Endothelial cell of umbilical vein (primary cell): ENCODE measurements at places on chromosomes 7 and 10.

DNA sequence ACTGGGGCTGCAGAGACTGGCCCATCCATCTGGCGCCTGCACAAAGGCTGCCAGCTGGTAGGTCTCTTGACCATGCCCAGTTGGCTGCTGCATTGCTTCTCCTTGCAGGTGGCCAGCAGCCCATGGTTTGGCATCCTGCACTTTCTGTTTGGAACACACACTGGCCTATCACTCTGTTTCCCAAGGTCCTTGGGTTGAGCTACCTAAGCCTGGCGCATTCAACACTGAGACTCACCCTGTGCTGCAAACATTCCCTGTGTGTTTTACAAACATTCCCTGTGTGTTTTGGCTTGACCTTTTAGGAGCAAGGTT is 55.5 kb downstream of the TACR2 start:
- DNase-seq = no peak

DNA sequence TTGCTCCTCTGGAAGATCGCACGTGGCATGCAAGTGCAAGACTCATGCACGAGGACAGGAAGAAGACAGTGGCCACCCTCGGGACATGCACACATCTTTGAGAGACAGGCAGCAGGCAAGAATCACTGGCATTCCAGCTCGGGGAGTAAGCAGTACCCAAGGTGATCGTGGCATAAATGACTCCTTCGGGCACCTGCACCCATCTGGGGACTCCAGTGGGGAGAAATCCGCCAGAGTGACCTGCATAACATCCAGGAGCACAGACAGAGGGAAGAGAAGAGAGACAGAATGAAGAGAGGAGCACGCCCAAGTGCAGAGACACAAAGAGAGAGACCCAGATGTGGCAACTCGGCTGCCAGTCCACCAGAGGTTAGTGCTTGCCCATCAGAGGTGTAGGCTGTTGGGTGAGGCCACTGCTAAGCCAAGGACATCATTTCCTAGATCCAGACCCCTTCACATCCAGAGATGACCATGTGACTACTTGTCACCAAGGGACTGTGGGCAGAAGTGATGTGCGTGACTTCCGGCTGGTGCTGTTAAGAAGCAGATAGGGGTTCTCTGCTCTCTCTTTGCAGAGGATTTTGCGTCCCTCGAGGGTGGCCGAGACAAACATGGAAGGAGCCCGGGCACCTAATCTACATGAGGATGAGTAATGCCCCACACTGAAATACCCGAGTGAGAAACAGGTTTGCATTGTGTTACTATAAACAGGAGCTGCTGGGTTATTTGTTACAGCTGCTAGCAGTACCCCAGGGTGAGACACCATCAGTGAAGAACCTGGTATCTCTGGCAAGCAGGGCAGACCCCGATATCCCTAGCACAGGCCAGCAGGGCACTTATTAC is 80.6 kb downstream of the VWA2 start:
- DNase-seq = no peak

GRCh38 chr10:33257439-33258080 is 76.9 kb downstream of the NRP1 start:
- no peak for DNase-seq

DNA sequence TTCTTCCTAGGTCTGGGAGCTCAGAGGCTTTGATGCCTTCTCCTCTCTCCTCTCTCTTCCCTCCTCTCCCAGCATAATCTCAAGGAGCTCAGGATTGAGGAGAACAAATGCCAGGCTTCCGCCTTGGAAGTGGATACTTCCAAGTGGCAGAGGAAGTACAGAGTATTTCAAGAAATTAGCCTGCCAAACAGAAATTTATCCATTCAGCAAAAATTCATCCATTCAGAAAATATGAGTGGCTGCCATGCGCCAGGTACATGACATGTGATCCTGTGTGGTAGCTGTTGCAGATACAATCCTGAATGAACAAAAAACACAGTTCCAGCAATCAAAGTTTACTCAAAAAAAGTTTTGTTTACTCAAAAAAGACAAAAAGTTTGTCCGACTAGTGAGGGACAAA is 18.4 kb downstream of the NOLC1 start:
- DNase-seq = no peak

GRCh38 chr10:28367929-28368484 is 65.1 kb upstream of the MPP7 start:
- no peak for DNase-seq

GRCh38 chr7:92669616-92670165 is 79.5 kb upstream of the FAM133B start:
- no peak for DNase-seq

GRCh38 chr10:123721441-123722049 is 55.4 kb downstream of the GPR26 start:
- no peak for DNase-seq

DNA sequence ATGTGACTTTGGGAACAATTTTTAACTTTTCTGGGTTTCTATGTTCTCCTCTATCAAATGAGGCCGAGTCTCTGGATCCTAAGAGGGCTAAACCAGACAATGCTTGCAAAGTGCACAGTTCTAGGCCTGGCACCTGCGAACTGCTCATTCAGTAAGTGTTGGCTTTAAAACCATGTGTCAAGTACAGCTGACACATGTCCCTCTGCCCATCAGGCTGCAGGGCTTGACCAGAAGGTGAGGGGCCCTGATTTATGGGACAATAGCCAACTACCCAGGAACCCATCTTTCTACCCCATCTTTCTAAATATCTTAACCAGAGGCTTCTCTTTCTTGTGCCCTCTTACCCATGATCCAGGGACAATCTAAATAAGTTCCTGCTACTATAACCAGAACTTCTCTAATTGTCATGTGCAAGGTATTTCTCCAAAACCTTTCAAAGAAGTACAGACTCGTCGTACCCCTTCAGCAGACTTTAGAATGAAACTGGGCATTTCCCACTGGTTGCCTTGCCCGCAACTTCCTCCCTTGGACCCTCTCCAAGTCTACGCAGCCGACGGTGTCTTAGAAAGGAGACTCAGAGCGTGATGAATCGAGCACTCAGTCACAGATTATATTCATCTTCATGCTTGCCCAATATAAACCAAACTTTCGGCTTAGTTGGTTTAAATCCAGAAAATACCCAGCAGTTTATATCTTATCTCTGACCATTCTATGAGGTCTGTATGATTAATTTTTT is 69.8 kb upstream of the STEAP1B start:
- peak; percentile 61 for DNase-seq

DNA sequence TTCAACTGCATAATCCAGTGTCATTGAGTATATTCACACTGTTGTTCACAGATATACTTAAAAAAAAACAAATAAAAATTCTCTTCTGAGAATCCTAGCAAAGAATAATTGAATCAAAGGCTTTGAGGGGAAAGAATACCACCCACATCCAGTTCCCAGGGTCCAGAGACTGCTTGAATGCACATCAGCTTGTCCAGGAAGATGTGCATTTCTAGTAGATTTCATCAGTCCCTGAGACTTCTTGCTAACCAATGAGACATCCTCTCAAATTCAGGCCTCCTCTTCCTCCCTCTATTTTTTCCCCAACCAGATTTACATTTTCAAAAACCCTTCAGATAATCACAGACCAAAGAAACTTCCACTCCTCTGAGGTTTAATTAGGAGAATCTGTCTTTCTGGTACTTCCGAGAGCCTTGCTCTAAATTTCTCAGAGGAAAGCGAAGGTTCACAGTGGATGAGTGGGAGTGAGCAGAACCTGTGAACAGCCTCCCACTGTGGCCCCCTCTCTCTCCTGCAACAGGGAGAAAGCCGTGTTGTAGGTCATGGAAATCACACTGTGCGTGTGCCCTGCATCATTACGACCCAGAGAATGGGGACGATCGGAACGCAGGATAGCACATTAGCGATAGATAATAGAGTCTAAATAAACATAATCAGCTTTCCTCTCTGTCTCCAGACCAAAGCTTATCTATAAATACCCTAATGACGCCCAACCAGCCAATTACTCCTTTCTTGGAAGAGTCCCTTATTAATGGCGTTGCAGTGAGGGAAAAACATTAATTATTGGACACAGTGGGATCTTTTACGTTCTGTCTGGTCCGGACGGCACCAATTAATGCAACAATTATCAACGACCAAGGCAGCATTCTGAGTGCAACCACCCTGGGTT is 212.5 kb downstream of the EMX2 start:
- no peak for DNase-seq

- DNase-seq = no peak
Measured at GRCh38 chr7:106592282-106593027, 68.5 kb downstream of the CCDC71L start.

DNA sequence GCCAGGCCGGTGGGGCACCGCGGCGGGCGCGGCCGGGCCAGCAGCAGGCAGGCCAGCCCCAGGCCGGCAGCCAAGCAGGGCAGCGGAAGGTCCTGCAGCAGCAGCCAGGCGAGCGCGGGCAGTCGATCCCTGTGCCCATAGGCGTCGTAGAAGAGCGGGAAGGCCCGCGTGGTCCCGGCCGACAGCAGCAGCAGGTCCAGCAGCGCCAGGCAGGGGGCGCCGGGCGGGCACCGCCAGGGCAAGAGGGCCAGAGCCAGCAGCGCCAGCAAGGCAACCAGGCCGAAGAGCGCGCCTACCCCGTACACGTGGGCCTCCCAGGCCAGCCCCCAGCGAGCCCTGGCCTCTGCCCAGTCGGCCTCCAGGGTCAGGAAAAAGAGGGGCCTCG is 8.4 kb upstream of the RBM28 start:
- peak; percentile 72 for DNase-seq

DNA sequence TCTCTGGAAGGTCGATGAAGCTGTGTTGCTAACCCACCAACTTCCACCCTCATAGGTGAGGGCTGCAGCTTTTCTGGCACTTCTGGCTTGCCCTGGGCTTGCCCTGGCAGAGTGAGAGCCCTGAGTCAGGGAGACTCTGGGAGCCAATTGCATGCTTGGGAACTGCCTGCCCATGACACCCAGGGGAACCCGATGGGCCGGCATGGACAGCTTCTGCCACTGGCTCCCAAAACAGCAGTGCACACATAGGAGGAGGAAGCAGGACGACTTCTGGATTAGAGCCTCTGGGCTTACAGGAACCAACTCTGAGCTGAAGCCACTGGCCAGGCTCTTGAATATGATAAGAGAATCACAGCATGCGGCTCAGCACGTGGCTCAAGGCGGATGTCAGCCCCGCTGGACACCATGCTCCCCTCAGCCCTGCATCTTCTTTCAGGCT is 135.2 kb upstream of the UNC5B start:
- DNase-seq = no peak

DNA sequence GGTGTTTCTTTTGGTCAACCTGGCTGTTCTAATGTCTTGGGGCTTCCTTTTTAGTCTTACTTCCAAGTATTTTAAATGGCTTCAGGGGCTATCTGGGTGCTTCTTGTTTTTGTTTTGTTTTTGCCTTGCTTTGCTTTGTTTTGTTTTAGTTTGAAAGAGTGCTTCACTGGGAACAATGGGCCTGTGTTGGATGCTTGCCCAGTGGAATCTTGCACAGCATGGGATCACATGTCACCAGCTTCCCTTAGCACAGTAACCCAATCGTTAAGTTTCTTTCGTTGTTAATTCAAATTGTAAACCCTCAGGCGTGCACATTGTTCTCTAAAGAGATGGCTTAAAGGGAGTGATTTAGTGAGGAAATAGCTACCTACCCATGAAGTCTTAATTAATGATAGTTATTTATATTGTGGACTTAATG is 8.9 kb downstream of the COL17A1 start:
- peak; percentile 98 for DNase-seq

GRCh38 chr7:39317107-39317506 is 249.1 kb upstream of the YAE1 start:
- no peak for DNase-seq

- DNase-seq = no peak
Measured at GRCh38 chr7:138875794-138876193, 77.8 kb upstream of the ATP6V0A4 start.

DNA sequence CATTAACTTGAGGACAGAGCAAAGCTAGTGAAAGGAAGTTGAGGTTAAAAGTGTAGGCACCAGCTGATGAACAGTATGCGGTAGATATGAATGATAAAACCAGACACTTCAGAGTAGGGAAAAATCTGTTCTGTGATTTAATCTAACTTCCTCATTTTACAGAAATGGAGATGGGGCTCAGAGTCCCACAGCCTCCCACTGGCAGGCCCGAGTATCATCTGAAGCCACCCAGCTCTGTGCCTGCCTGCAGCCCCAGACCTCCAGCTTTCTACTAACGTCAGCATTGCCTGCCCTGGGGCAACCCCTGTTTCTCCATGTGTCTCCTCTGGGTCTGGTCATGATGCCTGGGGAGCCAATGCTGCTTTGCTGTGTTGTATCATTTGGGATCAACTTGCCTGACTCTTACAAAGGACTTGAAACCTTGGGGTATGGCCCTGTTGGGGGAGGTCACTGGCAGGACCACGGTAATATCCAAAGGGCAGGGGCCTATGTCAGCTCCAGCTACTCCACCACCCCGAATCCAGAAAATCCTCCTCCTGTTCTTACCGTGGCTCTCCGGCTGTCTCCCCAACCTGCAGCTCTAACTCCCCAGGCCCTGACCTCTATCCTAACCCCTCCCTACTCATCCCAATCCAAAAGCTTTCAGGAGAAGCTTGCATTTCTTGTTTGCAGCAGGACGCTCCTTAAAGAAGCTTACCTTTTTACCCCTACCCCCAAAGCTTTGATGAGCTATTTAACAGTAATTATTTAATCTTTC is 56.2 kb upstream of the NPY start:
- no peak for DNase-seq

GRCh38 chr10:131730771-131731497 is 169.9 kb upstream of the PPP2R2D start:
- no peak for DNase-seq

GRCh38 chr7:140650367-140650766 is 9.8 kb upstream of the DENND2A start:
- DNase-seq = no peak

DNA sequence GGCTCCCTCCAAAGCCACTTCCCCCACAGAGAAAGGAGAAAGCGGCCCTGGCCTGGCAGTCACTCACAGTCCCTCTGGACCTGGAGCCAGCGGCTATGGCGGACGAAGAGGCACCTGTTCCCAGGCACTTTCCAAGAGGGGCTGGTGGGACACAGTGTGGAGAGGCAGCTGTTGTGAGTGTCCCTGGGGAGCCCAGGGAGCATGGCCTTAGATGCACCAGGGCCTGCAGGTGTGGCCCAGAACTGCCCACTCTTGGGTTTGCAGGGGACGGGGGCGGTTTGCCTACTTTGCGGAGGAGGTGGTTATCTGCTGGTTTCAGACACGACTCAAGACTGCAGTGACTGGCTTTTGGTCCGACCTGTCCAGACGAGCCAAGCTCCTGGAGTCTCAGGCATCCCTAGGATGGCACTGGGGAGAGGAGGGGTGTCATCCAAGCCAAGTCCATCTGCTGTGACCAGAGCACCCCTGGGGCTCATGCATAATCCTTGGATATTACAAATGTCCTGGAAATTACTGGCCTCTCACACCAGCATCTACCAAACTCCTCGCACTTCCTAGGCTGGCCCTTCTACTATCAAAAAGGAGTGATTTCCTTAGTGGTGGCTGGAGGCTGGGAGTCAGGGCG is 18.4 kb downstream of the CTBP2 start:
- DNase-seq = no peak

GRCh38 chr7:135285547-135286233 is 52.1 kb downstream of the STRA8 start:
- no peak for DNase-seq

- DNase-seq = no peak
Measured at GRCh38 chr7:111018447-111018846, 72.5 kb upstream of the LRRN3 start.

GRCh38 chr10:132481690-132482089 is 55.9 kb upstream of the INPP5A start:
- DNase-seq = no peak

- peak; percentile 52 for DNase-seq
Measured at GRCh38 chr7:29987083-29987482, 2.5 kb downstream of the SCRN1 start.
